ENCODE measurements at places on chromosomes 3 and 15. TPM values are rescaled to one million over a fixed set of nuclear protein-coding genes. Genes with fewer than 3 reads are reported as not detected.

The GP9 gene
- not detected for total RNA-seq

The GRM2 gene
- 0.58 TPM for total RNA-seq

The CBLB gene
- total RNA-seq = 69.2 TPM

The ZNF385D gene
- total RNA-seq = not detected

The PCOLCE2 gene
- not detected for total RNA-seq

The TMEM158 gene
- not detected for total RNA-seq

The WDR72 gene
- not detected for total RNA-seq

The ROBO1 gene
- 3.1 TPM for total RNA-seq

The DNAH1 gene
- 25.8 TPM for total RNA-seq

The HIGD2B gene
- 0.55 TPM for total RNA-seq

DNA sequence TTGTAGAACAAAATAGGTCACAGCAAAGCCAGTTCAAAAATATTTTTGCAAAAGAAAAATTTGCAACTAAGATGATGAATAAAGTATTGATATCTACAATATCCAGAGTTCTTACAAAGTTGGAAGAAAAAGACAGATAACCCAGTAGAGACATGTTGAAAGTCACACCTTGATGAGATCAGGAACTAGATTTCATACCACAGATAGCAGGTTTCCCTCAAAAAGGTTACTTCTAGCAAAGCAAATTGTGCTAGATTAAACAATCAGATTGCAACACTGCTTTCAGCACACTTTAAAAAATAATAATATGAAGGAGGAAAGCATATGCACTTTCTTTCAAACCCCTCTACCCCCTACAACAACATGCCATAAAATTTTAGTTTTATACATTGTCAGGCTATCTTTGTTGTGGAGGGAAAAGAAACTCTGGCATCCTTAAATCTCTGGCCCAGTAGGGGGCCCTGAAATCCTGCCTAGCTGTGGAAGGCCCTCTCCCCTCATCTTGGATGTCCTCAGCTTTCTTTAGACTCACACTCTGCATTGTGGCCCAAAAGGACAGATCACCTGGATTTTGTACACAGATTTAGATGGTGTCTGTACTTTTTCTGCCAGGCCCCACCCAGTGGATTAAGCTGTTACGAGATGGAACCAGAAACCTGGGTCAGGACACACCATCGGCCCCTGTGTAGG, 50.9 kb downstream of the CCR3 start:
- DNase-seq = no peak
- no peak overlapping the region for H3K27ac ChIP-seq
- H3K27me3 ChIP-seq = no peaks in the 10 kb centered on the region
- no peak overlapping the region for H3K4me3 ChIP-seq

DNA sequence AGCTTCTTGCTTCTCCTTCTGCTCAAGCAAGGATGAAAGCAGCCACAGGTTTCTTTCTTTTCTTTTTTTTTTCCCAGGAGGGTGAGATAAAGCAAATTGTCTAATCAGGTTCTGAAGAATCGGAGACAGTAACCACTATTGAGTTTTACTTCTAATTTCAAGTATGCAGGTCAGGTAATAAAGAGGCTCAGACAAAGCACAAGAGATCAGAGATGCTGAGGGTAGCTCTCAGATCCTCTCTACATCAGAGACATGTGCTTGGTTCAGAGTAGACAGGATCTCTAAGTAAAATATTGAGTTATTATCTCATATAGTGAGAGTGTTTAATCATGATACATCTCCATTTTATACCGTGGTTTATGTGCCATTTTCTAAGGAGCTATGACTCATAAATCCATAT, 168.5 kb downstream of the NFKBIZ start:
- no peak overlapping the region for H3K4me3 ChIP-seq
- H3K27me3 ChIP-seq = no peaks in the 10 kb centered on the region
- peaks cover 2% of the 10 kb centered on the region for H3K36me3 ChIP-seq
- H3K4me1 ChIP-seq = peaks cover 44% of the 10 kb centered on the region
- DNase-seq = no peak

DNA sequence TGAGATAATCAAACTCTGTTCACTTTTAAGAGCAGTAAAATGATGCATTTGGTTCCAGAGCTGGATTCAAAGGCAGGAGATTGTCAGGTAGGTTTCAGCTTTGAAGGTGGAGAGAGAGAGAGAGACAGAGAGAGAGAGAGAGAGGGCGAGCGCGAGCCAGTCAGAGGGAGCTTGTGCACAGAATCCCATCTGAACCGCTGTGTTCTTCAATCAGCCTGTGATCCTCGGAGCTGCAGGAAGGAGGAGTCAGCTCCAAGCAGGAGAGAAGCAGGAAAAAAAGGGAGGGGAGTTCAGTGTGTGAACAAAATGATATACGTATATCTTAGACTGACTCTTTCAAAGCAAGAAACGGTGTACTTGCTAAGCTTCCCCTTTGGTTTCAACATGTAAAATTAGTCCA, at the start of gene GPR149:
GPR149 (minus strand) TSS at position 177 of the 400 bp plus-strand sequence. CDS start 575 bp downstream, outside the sequence.
- DNase-seq = no peak
- H3K27ac ChIP-seq = no peak within 1 kb of the TSS
- no peaks in the 10 kb centered on the region for H3K36me3 ChIP-seq
- no peaks in the 10 kb centered on the region for H3K4me1 ChIP-seq
- H3K27me3 ChIP-seq = peaks cover 31% of the 10 kb centered on the region
- H3K4me3 ChIP-seq = no peak within 1 kb of the TSS

DNA sequence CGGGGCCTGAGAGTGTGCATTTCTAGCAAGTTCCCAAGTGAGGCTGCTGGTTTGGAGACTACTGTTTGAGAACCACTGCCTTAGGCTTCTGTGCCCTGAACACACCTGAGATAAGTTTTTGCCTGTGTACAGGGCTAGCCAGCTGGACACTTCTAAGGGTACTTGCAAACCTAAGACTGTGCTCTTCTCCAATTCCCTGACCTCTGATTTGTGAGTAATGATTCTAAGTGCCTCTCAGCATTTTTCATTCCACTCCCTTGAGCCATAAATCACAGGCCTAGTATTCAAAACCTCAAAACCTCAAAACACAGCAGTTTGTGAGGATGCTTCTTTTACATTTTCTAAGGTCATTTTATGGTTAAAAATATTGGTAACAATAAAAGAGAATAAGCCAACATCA, 148.4 kb downstream of the CHST2 start:
- H3K36me3 ChIP-seq = peaks cover 2% of the 10 kb centered on the region
- H3K27me3 ChIP-seq = no peaks in the 10 kb centered on the region
- H3K4me3 ChIP-seq = no peak overlapping the region
- peaks cover 7% of the 10 kb centered on the region for H3K4me1 ChIP-seq

DNA sequence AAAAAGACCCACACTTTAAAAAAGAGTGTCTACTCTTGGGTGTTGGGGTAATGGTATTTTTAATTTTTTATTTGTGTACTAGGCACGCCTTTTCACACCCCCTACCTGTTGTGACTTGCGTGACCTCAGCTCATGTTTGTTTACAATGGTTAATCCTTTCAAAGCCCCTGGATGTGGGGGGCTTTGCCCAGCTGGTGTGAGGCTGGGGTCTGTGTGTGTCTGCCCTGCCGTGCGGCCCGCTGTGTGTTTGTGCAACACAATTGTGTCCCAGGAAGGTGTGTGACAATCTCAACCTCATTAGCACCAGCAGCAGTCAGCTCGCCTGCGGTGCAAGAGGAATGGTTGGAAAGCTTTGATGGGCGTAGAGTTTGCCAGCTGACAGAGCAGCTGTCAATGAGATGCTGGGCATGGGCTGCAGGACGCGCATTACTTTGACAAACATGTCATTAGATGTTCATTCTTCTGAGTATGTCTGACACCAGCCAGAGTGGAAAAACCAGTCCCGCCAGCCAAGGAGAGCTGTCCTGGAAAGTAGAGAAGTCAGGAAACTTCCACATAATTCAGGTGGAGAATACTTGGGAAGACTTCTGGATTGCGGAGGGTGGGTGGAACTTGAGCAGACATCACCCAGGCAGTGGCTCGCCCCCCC, 9.6 kb downstream of the LRRK1 start:
- no peak overlapping the region for H3K4me3 ChIP-seq
- no peaks in the 10 kb centered on the region for H3K27me3 ChIP-seq
- no peak overlapping the region for H3K27ac ChIP-seq
- H3K36me3 ChIP-seq = peaks cover 41% of the 10 kb centered on the region
- peaks cover 73% of the 10 kb centered on the region for H3K4me1 ChIP-seq

DNA sequence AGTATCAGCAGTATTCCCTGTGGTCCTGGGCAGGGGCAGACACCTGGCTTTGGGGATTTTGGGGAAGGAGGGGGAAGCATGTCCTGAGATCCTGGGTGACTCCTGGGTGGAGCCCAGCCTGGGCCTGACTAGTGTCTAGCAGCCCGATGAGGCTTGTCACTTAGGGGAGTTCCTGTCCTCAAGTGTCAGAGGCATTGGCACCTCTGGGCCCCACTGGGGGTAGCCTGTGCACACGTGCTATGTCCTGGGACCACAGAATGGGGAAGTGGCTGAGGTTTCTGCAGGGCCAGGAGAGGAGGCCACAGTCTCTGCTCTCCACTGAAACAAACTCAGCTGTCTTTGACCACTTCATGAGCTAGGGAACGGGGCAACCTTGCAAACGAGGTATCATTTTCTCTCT, 31.5 kb upstream of the ADCY5 start:
- no peaks in the 10 kb centered on the region for H3K36me3 ChIP-seq
- DNase-seq = no peak
- peaks cover 2% of the 10 kb centered on the region for H3K4me1 ChIP-seq
- H3K27ac ChIP-seq = no peak overlapping the region

- H3K4me3 ChIP-seq = no peak overlapping the region
- H3K27me3 ChIP-seq = peaks cover 3% of the 10 kb centered on the region
- no peak overlapping the region for H3K27ac ChIP-seq
Observed at GRCh38 chr15:52540374-52541012, 11.8 kb upstream of the MYO5A start.

- H3K27me3 ChIP-seq = no peaks in the 10 kb centered on the region
- H3K4me3 ChIP-seq = no peak overlapping the region
- no peaks in the 10 kb centered on the region for H3K36me3 ChIP-seq
- no peak for DNase-seq
Observed at GRCh38 chr15:98751767-98752166, 103.4 kb downstream of the IGF1R start.

DNA sequence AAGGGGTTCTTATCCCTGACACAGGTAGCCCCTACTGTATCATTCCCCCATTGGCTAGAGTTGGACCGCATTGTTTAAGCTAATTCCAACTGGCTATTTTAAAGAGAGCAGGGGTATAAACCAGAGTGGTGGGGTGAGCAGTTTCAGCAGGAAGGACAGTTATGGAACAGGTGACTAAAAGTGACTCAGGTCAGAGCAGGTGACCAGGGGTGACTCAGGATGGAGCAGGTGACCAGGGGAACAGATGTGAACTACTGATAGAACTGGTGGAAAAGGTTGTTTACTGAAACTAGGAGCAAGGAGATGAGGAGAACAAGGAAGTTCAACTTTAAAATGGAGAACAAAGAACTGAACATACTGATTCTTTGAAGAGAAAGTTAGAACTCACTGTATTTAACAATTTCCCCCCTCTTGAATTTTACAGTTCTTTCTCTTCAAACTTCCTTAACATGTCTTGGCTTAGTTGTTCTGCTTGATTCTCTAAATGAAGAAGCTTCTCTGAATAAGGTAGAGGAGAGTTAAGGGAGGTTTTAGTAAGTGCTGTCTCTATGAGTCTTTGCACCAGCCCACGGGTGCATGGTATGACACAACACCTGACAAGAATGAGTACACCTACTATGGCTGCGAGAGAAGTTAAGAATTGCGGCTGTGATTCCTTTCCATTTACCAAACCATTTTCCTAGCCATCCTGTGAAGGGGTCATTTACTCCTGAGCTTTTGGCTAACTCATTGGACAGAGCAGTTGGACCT, 83.4 kb upstream of the WNT7A start:
- H3K4me1 ChIP-seq = no peaks in the 10 kb centered on the region
- no peaks in the 10 kb centered on the region for H3K36me3 ChIP-seq
- no peak overlapping the region for H3K27ac ChIP-seq
- peaks cover 14% of the 10 kb centered on the region for H3K27me3 ChIP-seq

DNA sequence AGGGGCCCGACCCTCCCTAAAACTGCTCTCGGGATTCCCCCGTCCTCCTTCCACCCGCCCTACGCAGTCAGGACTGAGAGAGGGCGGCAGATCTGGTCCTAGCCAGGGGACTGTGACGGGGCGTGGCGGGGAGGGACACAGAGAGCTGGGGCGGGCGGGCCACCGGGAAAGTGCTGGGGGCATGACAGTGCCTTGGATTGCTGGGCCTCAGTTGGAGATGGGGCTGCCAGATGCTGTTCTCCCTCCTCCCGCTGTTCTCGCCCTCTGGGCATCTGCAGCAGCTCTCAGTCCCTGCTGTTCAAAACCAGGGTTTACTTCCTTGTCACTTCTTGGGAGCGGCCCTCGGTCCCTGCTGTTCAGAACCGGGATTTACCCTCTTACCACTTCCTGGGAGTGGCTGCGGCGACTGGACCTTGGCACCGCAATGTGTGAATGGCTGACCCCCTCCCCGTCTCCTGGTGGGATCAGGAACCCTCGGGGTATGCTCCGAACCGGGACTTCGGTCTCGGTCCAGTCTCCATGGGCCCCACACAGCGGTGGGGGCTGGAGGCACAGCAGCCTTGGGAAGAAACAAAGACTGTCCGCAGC, 1.8 kb upstream of the RPP25 start:
- no peaks in the 10 kb centered on the region for H3K36me3 ChIP-seq
- peak overlapping the region; percentile 61 for H3K4me3 ChIP-seq
- H3K4me1 ChIP-seq = peaks cover 34% of the 10 kb centered on the region
- peaks cover 29% of the 10 kb centered on the region for H3K27me3 ChIP-seq

- no peak for DNase-seq
- no peak overlapping the region for H3K27ac ChIP-seq
- peaks cover 42% of the 10 kb centered on the region for H3K4me1 ChIP-seq
Observed at GRCh38 chr3:138942271-138942670, 4.7 kb downstream of the FOXL2 start.

- DNase-seq = no peak
- H3K27me3 ChIP-seq = no peaks in the 10 kb centered on the region
- H3K27ac ChIP-seq = peak overlapping the region; percentile 95
- peaks cover 54% of the 10 kb centered on the region for H3K36me3 ChIP-seq
Observed at GRCh38 chr3:121835465-121835801, 424 bp downstream of the EAF2 start.

DNA sequence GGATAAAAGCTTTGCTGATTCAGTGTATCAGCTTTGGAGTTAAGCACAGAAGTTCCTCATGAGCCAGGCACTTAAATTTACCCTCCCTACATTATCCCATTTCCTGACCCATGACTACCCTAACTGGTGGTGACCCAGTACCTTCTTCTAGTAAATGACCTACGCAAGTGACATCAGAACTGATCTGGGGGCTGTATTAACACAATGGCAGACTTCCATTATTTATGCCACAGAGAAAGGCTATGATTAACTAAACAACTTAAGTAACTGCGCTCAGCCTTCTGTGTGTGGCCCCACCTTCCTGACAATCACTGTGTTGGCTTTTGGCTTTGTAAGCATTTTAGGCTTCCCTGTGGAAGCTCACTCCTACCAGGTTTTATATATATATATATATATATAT, 1.9 kb downstream of the MB21D2 start:
- H3K4me3 ChIP-seq = no peak overlapping the region
- H3K4me1 ChIP-seq = peaks cover 21% of the 10 kb centered on the region
- no peaks in the 10 kb centered on the region for H3K36me3 ChIP-seq
- peaks cover 68% of the 10 kb centered on the region for H3K27me3 ChIP-seq
- no peak overlapping the region for H3K27ac ChIP-seq
- DNase-seq = no peak
